Thymus (tissue), 14 donors: ENCODE measurements at places on chromosomes 16 and 17. TPM values are rescaled to one million over a fixed set of nuclear protein-coding genes. Genes with fewer than 3 reads are reported as not detected.

Gene TMED6
- total RNA-seq, result 0.14 TPM

Gene TSR3
- total RNA-seq, result 38.7 TPM

Gene TBX21
- 1.6 TPM for total RNA-seq

DNA sequence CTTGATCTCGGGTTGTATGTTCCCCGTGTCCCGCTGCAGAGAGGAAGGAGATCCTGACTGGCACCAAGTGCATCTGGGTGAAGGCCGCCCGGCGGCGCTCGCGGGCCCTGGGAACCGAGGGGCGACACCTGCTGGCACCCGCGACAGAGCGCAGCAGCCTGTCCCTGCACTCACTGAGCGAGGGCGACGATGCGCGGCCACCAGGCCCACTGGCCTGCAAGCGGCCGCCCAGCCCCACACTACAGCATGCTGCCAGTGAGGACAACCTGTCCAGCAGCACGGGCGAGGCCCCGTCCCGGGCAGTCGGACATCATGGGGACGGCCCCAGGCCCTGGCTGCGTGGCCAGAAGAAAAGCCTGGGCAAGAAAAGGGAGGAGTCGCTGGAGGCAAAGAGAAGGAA lies 7.5 kb downstream of the BTBD17 start:
- H3K27ac ChIP-seq, result no peak overlapping the region
- no peak overlapping the region for H3K4me3 ChIP-seq
- H3K27me3 ChIP-seq, result peaks cover 97% of the 10 kb centered on the region
- H3K4me1 ChIP-seq, result no peaks in the 10 kb centered on the region

Gene GAS7
- 9.7 TPM for total RNA-seq

Gene RPL19
- 3,707 TPM for total RNA-seq

GRCh38 chr17:7307686-7308624 lies 527 bp downstream of the EIF5A start:
- peak overlapping the region; percentile 99 for H3K27ac ChIP-seq
- H3K4me1 ChIP-seq, result peaks cover 16% of the 10 kb centered on the region
- DNase-seq, result no peak

DNA sequence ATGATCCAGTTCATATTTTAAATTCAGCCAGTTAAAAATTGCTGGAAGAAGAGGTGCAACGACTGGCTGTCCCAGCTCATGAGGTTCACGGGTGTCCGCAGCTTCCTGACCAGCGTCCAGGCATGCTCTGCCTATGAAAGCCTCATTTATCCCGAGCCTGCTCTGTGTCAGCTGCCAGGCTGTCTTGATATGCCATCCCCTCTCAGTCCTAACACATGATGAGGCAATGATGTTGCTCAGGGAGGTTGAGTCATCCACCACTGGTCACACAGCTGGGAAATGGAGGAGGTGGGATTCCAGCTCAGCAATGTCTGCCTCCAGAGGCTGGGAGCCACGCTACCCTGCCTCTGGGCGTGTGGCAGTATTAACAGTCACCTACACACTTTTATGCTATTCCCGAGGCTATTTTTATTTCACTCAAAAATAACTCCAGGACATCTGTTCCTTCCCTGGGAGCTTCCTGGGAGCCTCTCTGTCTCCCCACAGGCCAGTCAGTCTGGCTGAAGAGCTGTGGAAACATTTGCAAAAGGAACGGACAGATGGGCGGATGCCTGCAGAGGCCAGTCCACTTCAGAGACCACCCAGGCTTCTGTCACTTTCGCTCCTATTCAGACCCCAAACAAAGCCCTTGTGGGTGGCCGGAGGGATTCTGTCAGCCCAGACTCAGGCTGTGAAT lies 22.5 kb downstream of the RAB11FIP4 start:
- H3K27me3 ChIP-seq, result no peaks in the 10 kb centered on the region
- H3K36me3 ChIP-seq, result no peaks in the 10 kb centered on the region
- H3K4me3 ChIP-seq, result no peak overlapping the region
- H3K4me1 ChIP-seq, result no peaks in the 10 kb centered on the region
- DNase-seq, result no peak

Gene KRTAP1-3
- not detected for total RNA-seq

DNA sequence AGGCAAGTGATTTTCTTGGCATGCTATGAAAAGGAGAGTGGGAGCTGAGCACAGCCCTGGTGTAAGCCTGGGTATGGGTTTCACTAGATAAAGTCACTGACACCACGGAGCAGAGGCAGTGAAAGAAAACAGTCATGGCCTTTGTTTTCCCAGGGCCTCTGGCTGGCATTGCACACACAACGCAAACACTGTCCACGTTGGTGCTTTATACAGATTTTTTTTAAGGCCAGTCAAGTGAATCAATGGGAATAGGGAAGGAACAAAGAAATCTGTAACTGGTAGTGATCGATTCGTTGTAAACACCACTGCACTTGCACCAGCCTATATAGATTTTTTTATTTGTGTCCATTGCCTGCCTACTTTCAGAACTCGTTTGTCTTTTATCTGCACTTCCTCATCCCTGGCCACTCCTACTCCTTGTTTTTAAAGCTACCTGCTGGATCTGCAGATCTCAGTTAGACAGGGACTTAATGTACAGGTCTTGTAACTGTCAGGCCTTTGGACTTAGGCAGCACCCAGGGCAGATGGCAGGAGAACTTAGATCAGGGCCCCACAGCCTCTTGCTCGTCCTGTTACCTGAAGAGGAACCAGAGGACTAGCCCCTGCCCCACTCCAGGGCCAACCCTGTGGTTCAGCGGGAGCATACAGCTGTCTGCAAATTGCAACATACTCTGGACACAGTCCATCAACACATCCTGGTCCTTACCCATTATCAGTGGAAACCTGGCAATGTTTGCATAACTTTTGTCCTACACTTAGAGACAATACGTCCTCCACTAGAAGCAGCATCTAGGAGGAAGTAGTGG lies 10.6 kb upstream of the TMIGD1 start:
- H3K27ac ChIP-seq, result no peak overlapping the region
- no peaks in the 10 kb centered on the region for H3K27me3 ChIP-seq

Gene YBX2
- 0.66 TPM for total RNA-seq

GRCh38 chr16:30185683-30186421 lies 2.5 kb downstream of the CORO1A start:
- H3K4me1 ChIP-seq, result peaks cover 15% of the 10 kb centered on the region
- DNase-seq, result peak; percentile 91
- H3K36me3 ChIP-seq, result peaks cover 26% of the 10 kb centered on the region
- H3K27ac ChIP-seq, result peak overlapping the region; percentile 99

GRCh38 chr17:28944343-28944742 lies 7.0 kb downstream of the PHF12 start:
- peaks cover 37% of the 10 kb centered on the region for H3K4me1 ChIP-seq
- H3K4me3 ChIP-seq, result no peak overlapping the region
- H3K27me3 ChIP-seq, result no peaks in the 10 kb centered on the region

Gene CDH11
- 7.5 TPM for total RNA-seq

GRCh38 chr17:29205047-29205446 lies 24.8 kb upstream of the MYO18A start:
- H3K4me1 ChIP-seq, result no peaks in the 10 kb centered on the region
- DNase-seq, result no peak
- H3K4me3 ChIP-seq, result no peak overlapping the region
- no peaks in the 10 kb centered on the region for H3K27me3 ChIP-seq

DNA sequence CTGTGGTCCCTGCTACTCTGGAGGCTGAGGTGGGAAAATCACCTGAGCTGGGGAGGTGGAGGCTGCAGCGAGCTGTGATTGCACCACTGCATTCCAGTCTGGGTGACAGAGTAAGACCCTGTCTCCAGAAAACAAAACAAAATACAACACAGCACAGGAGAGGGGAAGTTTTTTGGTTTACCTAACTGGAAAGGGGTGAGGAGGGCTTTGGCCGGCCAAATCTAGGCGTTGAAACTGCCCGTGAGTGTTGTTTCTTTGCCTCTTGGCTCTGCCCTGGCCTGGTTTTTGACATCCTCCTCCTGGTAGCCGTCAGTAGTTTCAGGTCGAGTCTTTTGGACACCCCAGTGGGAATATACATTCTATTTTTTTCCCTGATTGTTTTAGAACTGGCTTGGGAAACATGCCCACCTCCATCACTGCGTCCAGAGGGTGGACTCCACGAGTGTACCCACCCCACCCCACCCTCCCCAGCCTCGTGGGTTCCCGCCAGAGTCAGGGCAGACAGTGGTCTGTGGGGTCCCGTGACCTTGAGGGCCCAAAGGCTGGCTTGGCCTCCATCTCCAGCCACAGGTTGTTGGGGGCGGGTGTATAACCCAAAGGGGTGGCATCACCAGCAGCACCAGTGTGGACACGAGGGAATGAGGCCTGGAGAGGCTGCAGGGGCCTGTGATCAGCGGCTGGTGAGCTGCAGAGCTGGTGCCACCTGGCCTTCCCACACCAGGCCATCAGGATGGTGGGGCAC lies 42.7 kb downstream of the NT5M start:
- H3K27me3 ChIP-seq, result no peaks in the 10 kb centered on the region
- H3K4me1 ChIP-seq, result no peaks in the 10 kb centered on the region
- no peaks in the 10 kb centered on the region for H3K36me3 ChIP-seq
- H3K27ac ChIP-seq, result no peak overlapping the region
- DNase-seq, result no peak
- no peak overlapping the region for H3K4me3 ChIP-seq

GRCh38 chr17:32798938-32799337 lies 78.0 kb downstream of the MYO1D start:
- no peak overlapping the region for H3K27ac ChIP-seq
- H3K4me3 ChIP-seq, result no peak overlapping the region
- no peak for DNase-seq
- no peaks in the 10 kb centered on the region for H3K4me1 ChIP-seq

DNA sequence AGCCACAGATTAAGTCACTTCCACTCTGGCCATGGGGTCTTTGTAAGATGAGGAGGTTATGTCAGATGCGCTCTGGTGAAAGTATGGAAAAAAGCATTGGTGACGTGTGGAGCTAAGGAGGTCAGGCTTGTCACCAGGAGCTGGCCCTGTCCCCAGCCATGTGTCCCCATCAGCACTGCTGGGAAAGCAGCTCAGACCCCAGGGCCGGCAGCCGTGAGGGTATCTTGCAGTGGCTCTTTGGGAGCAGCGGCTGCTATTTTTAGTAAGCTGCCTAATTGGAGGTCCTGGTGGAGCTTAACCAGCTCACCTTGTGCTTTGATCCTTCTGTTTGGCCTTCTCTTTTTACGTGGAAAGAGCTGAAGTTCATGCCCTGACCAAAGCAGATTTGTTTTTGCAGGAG lies 60.9 kb downstream of the MPRIP start:
- H3K4me1 ChIP-seq, result peaks cover 8% of the 10 kb centered on the region
- no peak for DNase-seq
- peaks cover 22% of the 10 kb centered on the region for H3K36me3 ChIP-seq
- H3K4me3 ChIP-seq, result no peak overlapping the region
- no peak overlapping the region for H3K27ac ChIP-seq
- no peaks in the 10 kb centered on the region for H3K27me3 ChIP-seq

Gene TERB1
- total RNA-seq, result 0.09 TPM

GRCh38 chr16:87094556-87094865 lies 222.7 kb downstream of the C16orf95 start:
- no peak overlapping the region for H3K27ac ChIP-seq
- no peaks in the 10 kb centered on the region for H3K27me3 ChIP-seq
- H3K4me3 ChIP-seq, result no peak overlapping the region
- no peaks in the 10 kb centered on the region for H3K4me1 ChIP-seq

DNA sequence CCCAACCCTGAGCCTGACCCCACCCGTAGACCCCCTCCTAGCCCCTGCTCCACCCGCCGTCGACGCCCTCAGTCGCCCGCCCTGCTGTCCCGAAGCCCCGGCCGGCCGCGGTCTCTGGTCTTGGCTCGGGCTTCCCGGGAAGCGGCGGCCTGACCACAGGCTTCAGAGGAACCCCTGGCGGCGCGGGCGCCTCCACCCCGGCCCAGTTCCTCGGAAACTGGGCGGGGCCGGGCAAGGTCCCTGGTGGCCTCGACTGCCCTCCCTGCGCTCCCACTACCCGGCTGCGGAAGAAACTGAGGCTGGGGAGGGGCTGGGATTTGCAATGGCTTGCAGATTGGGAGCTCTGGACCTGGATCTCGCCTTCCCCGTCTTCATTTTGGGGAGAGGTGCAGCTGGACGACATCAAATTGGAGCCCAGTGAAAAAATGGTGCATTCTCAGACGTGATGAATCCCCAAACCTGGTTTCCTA lies 692 bp upstream of the SOCS1 start:
- H3K4me1 ChIP-seq, result peaks cover 71% of the 10 kb centered on the region
- H3K27ac ChIP-seq, result peak overlapping the region; percentile 93

DNA sequence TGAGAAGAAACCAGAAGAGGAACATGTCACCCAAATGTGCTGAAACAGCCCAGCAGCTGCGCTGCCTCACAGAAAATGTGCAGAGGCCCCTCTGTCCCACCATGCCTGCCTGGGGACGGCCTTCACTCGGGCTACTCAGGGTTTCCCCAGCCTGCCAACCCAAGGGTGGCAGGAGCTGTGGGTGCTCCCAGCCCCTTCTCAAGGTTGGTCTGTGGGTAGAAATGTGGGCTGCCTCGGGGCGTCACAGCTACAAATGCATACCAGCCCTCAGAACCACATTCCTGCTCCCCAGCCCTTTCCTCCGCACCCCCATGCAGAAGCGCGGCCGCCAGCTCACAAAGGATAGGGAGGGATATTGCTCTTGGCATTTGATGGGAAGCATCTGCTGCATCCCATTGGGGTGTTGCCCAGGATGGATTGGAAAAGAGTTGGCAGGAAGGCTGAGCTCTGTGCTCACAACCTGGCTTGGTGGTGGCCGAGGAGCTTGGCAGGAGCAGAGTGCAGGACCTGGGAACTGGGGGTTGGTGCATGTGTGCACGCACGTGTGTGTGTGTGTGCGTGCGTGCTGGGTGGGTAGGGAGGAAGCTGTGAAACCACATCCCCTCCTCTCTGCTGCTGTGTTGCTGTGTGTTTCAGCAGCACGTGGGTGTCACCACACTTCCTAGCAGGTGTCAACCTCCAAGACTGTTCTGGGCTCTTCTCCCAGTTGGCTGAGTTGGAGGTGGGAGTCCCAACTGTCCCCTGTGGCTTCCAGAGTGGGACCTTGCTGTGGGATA lies 304.4 kb downstream of the SEC14L1 start:
- H3K4me1 ChIP-seq, result peaks cover 80% of the 10 kb centered on the region
- peaks cover 4% of the 10 kb centered on the region for H3K36me3 ChIP-seq
- H3K27ac ChIP-seq, result peak overlapping the region; percentile 96
- DNase-seq, result peak; percentile 92
- peak overlapping the region; percentile 35 for H3K4me3 ChIP-seq
- no peaks in the 10 kb centered on the region for H3K27me3 ChIP-seq

Gene ADAMTS18
- total RNA-seq, result 1.4 TPM

DNA sequence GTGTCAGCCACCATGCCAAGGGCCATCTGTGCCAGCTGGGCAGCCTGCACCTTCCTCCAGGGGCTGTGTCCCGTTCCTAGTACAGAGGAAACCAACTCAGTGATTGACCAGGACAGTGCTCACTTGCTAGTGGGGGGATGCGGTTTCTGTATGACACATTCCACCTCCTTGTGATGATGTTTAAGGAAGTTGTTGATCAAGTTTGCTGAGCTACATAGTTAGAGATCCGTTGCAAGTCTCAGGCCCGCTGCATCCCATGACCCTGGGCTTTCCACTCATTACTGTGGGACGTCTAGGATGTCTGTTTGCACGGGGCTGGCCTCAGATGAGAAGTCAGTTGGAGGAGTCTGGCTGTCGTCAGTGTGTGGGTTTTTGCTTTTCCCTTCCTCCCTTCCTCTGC lies 33.6 kb downstream of the RNF213 start:
- no peaks in the 10 kb centered on the region for H3K4me1 ChIP-seq
- H3K27ac ChIP-seq, result no peak overlapping the region
- H3K27me3 ChIP-seq, result no peaks in the 10 kb centered on the region
- no peak for DNase-seq
- H3K36me3 ChIP-seq, result peaks cover 90% of the 10 kb centered on the region
